GM23248 (cell line): ENCODE measurements at places on chromosomes 2 and 18. TPM values are rescaled to one million over a fixed set of nuclear protein-coding genes. Genes with fewer than 3 reads are reported as not detected.

DNA sequence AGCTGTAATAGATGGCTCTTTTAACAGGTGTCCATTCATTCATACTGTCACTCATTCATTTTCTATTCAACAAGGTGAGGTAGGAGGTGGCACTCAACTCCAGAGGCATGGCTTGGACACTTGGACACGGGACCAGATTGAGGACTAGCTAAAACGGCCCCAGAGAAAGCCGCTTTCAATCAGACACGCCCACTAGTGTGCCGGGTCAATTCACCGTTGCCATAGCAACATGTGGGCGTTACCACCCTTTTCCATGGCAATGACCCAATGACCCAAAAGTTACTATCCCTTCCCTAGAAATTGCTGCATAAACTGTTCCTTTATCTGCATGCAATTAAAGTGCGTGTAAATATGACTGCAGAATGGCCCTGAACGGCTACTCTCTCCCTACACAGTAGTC is 49.2 kb upstream of the LGALSL start:
- no peak overlapping the region for H3K27ac ChIP-seq
- H3K4me3 ChIP-seq = no peak overlapping the region
- peaks cover 28% of the 10 kb centered on the region for H3K4me1 ChIP-seq

The EGR4 gene
- total RNA-seq = not detected in 2 replicates

DNA sequence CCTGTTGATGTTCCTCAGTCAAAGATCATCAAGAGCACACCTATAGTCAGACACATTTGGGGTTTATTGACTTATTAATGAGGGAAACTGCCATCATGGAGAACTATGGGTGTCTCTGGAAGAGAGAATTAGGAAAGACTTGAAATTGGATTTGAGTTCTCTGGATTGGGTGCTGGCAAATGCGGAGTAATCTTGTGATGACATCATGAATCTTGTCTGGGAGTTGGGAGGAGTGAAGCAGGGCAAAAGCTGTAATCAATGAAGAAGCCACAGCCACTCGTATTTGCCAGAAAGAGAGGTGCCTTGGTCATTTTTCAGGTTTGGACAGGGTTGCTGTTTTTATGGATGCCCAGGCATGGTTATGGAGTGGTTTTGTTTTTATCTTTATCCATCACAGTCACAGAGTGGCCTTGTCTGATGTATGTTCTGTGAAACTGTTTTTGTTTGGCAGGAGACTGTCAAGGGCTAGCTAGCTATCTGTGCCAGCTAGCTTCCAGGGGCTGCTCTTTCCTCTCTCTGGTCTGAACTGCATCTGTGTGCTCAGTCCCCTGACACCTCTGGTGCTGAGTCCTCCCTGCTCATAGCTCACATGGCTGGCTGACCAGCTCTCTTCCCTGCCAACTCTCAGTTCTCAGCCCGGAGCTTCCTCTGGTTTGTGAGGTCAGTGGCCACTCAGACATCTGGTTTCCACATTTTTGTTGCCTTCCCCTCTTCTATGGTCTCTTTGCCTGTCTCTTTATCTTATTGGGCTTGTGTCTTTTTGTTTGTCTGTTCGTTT is 193.4 kb upstream of the RMP24 start:
- no peaks in the 10 kb centered on the region for H3K27me3 ChIP-seq
- H3K4me1 ChIP-seq = no peaks in the 10 kb centered on the region
- no peak for DNase-seq

GRCh38 chr2:235439959-235440662 is 53.7 kb upstream of the AGAP1 start:
- H3K27ac ChIP-seq = no peak overlapping the region
- H3K27me3 ChIP-seq = no peaks in the 10 kb centered on the region
- DNase-seq = no peak
- H3K4me3 ChIP-seq = no peak overlapping the region

GRCh38 chr2:231376857-231377256 is 18.7 kb upstream of the B3GNT7 start:
- DNase-seq = no peak
- no peaks in the 10 kb centered on the region for H3K36me3 ChIP-seq

GRCh38 chr2:183089192-183089851 is 10.8 kb downstream of the DUSP19 start:
- H3K27me3 ChIP-seq = no peaks in the 10 kb centered on the region
- no peak overlapping the region for H3K4me3 ChIP-seq
- H3K36me3 ChIP-seq = no peaks in the 10 kb centered on the region
- H3K27ac ChIP-seq = no peak overlapping the region
- peaks cover 8% of the 10 kb centered on the region for H3K4me1 ChIP-seq

GRCh38 chr2:146624430-146625160 is 1220.2 kb upstream of the ACVR2A start:
- peaks cover 10% of the 10 kb centered on the region; the same call in 1 of the 2 replicates for H3K4me1 ChIP-seq
- H3K27ac ChIP-seq = peak overlapping the region; percentile 31; the same call in 1 of the 2 replicates
- no peaks in the 10 kb centered on the region for H3K36me3 ChIP-seq
- no peaks in the 10 kb centered on the region for H3K27me3 ChIP-seq

DNA sequence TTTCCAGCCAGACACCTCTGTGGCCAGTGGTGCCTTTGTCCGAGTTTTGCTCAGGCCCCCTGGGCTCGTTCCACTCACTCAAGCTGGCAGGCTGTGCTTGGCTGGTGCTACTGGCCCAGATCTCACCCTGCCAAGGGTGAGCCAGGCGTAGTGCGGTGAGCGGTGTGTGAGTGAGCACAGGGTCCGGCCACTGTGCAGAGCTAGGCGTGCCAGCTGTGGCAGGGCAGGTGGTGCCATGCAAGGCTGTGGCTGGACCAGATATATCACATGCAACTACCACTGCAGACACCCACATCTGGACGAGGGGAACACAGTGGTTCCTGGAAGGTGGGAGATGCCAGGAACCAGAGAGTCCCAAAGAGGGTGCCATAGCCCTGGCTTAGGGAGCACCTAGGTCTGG is 70.1 kb downstream of the SRBD1 start:
- no peak overlapping the region for H3K27ac ChIP-seq
- DNase-seq = no peak
- H3K27me3 ChIP-seq = no peaks in the 10 kb centered on the region

- no peak overlapping the region for H3K4me3 ChIP-seq
- no peaks in the 10 kb centered on the region for H3K36me3 ChIP-seq
Observed at GRCh38 chr18:26901020-26901419, 35.5 kb upstream of the AQP4 start.

The NTSR2 gene
- total RNA-seq = not detected in 2 replicates

DNA sequence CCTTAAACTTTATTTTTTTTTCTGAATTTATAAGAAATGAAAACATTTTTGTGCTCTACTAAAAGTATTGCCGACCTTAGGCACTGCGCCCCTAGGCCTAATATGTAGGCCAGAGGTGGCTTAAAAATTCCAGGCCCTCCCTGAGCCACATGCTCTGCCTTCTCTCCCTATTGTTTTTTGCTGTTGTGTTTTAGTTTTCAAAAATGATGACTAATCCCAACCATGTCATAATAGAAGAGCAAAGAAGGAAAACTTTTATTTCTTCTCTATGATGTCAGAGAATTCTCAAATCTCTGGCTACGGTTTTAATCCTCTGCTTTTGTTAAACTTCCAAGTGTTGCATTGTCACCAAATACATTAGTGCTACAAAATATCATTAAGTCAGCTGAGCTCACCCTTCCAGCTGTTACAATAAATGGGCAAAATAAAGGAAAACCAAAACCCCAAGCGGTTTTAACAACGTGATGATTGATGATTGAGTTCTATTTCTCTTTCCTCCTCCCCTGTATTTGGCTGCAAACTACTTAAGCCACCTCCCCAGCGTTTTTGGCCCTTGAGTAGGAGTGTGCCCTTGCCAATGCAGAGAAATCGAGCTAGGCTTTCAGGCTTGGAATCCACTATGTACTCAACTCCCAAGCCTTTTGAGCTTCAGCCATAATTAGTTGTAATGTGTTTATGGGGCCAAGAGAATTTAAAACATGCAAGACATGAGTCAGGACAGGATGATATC is 163.5 kb upstream of the POU3F3 start:
- H3K36me3 ChIP-seq = no peaks in the 10 kb centered on the region
- H3K4me3 ChIP-seq = no peak overlapping the region
- H3K27me3 ChIP-seq = no peaks in the 10 kb centered on the region
- peak; percentile 19 for DNase-seq
- no peak overlapping the region for H3K27ac ChIP-seq

GRCh38 chr2:205535001-205535400 is 147.3 kb upstream of the NRP2 start:
- no peaks in the 10 kb centered on the region for H3K36me3 ChIP-seq
- H3K27ac ChIP-seq = no peak overlapping the region
- H3K4me3 ChIP-seq = no peak overlapping the region
- no peaks in the 10 kb centered on the region for H3K4me1 ChIP-seq
- no peaks in the 10 kb centered on the region for H3K27me3 ChIP-seq

The KCNK3 gene
- not detected in 2 replicates for total RNA-seq

The SPATA3 gene
- not detected in 2 replicates for total RNA-seq

The MAP2 gene
- total RNA-seq = 1.0 and 7.6 TPM in 2 replicates

GRCh38 chr2:232523402-232523681 is 2.6 kb upstream of the CHRND start:
- no peaks in the 10 kb centered on the region for H3K36me3 ChIP-seq
- H3K4me1 ChIP-seq = no peaks in the 10 kb centered on the region
- peaks cover 49% of the 10 kb centered on the region for H3K27me3 ChIP-seq
- DNase-seq = no peak
- no peak overlapping the region for H3K27ac ChIP-seq

DNA sequence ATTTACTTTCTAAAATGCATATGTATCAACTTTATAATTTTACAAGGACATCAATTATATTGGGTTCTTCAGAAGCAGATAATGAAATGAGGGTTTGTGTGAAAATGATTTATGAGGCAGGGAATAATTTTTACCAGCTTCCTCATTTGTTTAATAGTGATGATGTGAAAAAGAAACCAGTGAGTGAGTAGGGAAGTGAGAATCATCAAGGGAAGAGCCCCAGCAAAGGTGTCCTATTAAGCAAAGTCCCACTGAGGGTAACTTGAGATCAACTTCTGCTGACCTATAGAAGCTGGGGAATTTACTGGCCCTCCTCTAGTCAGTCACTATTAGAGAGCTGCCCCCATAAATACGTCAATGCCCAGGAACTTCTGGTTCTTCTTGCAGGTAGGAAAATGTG is 266.8 kb upstream of the LYPD1 start:
- no peak for DNase-seq
- H3K4me1 ChIP-seq = no peaks in the 10 kb centered on the region
- no peaks in the 10 kb centered on the region for H3K36me3 ChIP-seq
- H3K27me3 ChIP-seq = no peaks in the 10 kb centered on the region

DNA sequence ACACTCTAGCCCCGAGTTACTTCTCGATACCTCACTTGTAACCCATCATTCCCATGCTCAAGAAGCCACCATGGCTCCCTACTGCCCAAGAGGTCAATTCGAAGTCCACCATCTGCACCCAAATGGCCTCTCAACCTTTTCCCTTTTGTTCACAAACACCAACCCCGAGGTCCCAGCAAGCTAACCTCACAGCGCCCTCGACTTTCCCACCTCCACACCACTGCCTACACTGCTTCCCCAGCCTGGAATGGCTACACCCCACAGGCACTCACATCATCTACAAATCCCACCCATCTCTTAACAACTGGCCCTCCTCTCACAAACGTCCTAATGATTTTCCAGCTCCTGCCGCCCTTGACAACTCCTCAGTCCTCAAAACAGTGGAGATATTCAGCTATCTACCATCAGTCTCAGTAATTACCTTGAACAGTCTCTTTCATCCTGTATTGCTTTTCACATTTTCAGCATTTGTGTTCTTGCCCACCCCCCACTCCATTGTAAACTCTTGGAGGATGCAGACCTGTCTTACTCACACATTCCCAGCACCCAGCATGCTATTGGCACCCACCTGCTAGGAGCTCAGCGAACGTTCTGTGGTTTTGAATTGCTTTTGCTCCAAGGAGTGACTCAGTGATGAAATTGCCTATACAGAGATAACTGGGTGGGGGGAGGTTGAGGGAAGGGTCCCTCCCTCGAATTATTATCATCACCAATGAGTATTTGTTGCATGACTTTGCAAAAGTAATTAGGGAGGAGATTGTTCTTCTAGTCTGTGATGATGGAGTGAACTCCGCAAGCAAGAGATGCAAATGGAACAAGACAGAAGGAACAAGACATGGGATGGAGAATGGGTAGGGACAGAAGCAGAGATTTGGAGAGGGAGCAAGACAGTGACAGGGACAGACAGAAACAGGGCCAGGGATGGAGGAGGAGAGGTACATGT is 106.8 kb downstream of the CYP26B1 start:
- H3K27ac ChIP-seq = no peak overlapping the region
- H3K4me3 ChIP-seq = no peak overlapping the region
- no peaks in the 10 kb centered on the region for H3K27me3 ChIP-seq
- H3K36me3 ChIP-seq = no peaks in the 10 kb centered on the region

DNA sequence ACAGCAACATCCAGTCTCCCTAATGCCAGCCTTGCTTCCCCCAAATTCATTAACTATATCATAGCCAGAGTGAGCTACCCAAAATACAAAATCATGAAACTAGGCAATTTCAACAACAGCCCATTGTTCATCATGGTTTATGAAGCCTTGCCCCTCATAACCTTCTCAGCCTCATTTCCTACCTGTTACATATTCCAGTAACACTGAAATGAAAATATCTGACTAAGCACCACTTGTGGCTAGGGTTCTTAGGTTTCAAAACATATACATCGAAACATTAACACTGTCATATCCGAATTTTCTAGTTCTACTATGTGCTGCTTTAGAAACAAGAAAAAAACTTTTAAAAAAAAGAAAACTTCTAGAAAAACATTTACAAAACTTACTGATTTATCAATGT is 59.5 kb downstream of the ATAD2B start:
- no peaks in the 10 kb centered on the region for H3K4me1 ChIP-seq
- no peak for DNase-seq
- no peak overlapping the region for H3K27ac ChIP-seq
- H3K36me3 ChIP-seq = peaks cover 27% of the 10 kb centered on the region
- no peaks in the 10 kb centered on the region for H3K27me3 ChIP-seq
- no peak overlapping the region for H3K4me3 ChIP-seq

The FASTKD1 gene
- total RNA-seq = 13.3 and 18.8 TPM in 2 replicates

- DNase-seq = peak; percentile 38
- H3K4me1 ChIP-seq = peaks cover 37% of the 10 kb centered on the region
- no peaks in the 10 kb centered on the region for H3K27me3 ChIP-seq
- no peaks in the 10 kb centered on the region for H3K36me3 ChIP-seq
Observed at GRCh38 chr2:47079515-47080412, 75.3 kb downstream of the STPG4 start.

The ZNF516 gene
- total RNA-seq = 18.0 and 29.4 TPM in 2 replicates

GRCh38 chr2:168203762-168204693 is 43.4 kb downstream of the STK39 start:
- no peaks in the 10 kb centered on the region for H3K36me3 ChIP-seq
- peaks cover 3% of the 10 kb centered on the region for H3K4me1 ChIP-seq
- H3K4me3 ChIP-seq = no peak overlapping the region
- no peak for DNase-seq

DNA sequence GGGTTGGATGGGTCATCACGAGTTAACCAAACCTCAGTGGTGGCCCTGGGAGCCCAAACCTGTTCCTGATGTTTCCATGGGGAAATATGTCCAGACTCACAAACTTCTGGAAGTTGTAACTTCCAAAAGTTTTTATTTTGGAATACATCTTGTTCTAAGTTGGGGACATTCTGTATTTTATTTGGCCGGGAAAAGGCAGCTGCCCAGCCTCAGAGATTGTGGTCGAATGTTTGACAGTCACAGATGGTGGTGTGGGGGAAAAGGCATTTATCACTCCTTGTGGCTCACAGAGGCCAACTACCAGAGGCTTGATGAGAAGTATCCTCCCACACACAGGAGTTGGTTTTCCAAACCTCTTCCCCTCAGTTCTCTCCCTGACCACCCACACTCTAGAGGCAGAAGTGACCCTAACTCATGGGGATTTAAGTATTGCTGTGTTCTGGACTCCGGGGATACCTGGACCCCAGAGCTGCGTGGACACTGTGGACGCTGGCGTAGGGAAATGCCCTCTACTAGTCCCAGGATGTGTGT is 124.7 kb upstream of the PPP1CB start:
- no peak overlapping the region for H3K27ac ChIP-seq
- H3K4me1 ChIP-seq = peaks cover 15% of the 10 kb centered on the region
- H3K4me3 ChIP-seq = no peak overlapping the region
- H3K27me3 ChIP-seq = no peaks in the 10 kb centered on the region
- no peaks in the 10 kb centered on the region for H3K36me3 ChIP-seq
